ENCODE measurements at places on chromosomes 16 and 17.

GRCh38 chr17:33972763-33973162 is 282.3 kb upstream of the CCL2 start:
- DNase-seq = no peak

DNA sequence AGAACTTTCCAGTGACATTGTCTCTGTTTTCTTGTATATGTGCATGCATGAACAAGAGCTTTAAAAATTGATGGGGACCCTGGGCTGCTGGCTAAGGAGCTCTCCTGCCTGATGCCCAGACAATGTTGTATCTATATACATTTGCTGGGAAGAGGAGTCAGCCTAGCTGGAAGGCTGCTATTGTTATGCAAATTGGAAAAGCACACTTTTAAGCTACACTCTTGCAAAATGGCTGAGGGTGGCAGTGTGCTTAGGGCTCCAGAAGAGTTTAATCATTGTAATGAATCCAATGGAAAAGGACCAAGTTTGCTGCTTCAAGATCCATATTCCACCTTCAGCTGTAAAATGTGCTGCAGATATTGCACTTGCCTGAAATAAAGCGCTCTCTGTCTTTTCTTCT is 171.8 kb downstream of the PRKCA start:
- no peak for DNase-seq

DNA sequence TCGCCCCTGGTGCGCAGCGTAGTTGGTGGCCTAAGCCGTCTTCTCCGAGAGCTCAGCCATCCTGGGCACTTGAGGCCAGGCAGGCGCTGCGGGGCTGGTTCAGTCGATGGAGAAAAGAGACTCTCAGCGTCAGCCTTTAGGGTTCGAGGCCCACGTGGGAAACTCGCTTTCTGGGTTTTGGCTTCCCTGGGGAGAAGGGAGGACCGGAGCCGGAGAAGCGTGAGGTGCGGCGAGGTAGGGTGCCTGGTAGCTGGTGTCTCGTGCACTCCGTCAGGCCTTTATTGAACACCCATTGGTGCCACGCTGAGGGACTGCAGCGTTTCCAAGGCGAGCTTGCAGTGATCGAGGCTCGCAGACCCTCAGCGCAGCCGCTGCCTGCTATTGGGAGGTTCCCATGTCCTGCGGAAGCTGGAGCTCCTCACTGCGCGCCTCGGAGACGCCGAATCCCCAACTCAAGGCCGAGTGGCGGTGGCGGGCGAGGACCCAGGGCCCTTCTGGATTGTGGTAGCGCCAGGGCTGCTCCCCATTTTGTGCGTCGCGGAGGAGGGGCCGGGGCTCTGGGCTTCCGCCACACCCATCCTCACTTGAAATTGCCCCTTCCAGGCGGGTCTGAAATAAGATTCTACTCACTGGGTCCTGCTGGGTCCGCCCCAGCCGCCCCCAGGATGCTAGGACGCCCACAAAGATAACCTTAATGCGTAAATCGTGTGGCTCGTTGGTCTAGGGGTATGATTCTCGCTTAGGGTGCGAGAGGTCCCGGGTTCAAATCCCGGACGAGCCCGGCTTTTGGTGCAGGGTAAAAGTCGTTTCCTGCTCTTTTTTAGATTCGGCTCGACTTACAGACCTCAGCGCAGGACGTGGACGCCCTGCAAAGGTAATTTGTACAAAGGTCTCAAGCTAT is 1.2 kb downstream of the OR1F1 start:
- peak; percentile 80 for DNase-seq

- DNase-seq = peak; percentile 64
These were observed 1.0 kb downstream of the NHERF1 start for GRCh38 chr17:74749279-74750038.

DNA sequence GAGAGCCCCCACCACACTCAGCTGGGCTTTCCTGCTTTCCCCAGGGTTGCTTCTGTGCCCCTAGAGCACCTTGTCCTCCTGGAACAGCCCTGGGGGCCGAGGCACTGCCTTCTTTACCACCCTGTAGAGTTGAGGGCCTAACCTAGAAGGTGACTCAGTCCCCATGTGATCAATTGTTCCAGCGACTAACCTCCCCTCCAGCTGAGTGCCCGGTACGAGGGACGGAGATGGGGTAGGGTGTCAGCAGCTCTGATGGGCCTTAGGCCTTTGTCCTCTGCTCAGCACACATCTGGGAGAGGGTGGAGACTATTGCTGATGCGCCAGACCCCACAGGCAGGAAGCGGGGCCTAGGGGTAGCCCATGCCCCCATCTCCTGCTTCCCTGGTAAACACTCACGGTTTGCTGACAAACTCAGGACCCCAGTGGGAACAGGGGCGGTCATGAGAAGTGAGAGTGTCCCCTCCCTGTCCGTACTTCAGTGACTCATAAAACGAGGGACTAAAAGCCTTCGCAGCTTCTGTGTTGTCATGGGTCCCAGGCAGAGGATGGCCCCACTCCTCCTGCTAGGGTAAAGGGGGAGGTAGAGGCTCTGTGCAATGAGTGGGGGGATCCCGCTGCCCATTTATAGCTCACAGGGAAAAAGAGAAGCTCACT is 33.1 kb downstream of the NECAB2 start:
- peak; percentile 31 for DNase-seq

- DNase-seq = no peak
These were observed 410.8 kb downstream of the NPIPA8 start for GRCh38 chr16:17925761-17926160.

GRCh38 chr17:77677211-77677610 is 281.3 kb upstream of the TNRC6C start:
- DNase-seq = no peak

DNA sequence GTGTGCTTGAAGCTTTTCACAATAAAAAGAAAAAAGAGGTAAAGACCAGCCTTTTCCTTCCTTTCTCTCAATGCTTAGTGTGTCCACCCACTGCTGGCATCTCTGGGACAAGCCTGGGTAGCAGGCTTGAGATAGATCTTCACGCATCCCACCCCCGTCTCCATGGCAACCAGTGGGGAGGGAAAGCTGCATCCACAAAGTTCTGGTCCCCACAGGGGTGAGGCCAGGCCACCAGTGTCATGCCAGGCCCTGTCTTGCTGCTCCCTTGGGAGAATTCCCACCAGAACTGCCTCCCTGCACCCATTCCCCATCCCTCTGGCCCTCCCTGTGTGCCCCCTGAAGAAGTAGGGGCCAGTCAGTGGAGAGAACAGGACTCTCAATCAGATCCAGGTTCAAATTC is 259.9 kb downstream of the MRTFB start:
- no peak for DNase-seq

- DNase-seq = no peak
These were observed 43.9 kb downstream of the HS3ST4 start for GRCh38 chr16:25735645-25736044.

All from ELR (cell line).